ENCODE measurements at places on chromosomes 5 and 9.

GRCh38 chr9:124625087-124625486, 117.9 kb upstream of the NR5A1 start:
- no peak for DNase-seq

DNA sequence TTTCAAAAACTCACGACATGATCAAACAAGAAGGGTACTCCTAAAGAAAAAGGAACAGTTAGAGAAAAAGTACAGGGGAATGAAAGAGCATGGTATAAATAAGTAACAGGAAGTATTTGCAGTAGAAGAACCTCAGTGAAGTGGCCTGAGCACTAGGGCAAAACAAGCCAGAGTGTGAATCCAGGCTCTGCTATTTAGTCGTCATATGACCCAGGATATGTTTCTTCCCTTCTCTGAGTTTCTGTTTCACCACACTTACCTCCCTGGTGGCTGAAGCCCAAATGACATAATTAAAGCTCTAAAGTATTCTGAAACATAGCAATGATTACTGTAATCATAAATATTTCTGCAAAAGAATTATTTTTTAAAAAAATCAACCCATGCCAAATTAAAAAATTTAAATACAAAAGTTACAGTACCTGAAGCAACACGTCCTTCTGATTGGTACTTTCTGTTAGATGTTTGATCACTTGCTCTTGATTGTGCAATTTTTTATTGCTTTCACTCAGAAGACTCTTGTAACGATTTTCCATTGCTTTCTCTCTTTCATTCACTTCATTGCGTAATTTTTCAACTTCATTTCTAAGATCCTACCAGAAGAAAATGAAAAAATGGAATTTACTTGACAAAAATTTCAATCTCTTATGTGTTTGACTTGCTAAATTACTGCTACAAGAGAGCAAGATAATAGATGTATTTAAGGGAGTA, 88.9 kb downstream of the CDK5RAP2 start:
- no peak for DNase-seq

- no peak for DNase-seq
These were observed 80.4 kb upstream of the PRSS3 start for GRCh38 chr9:33714989-33715388.

GRCh38 chr9:18396102-18396728, 77.7 kb upstream of the ADAMTSL1 start:
- no peak for DNase-seq

DNA sequence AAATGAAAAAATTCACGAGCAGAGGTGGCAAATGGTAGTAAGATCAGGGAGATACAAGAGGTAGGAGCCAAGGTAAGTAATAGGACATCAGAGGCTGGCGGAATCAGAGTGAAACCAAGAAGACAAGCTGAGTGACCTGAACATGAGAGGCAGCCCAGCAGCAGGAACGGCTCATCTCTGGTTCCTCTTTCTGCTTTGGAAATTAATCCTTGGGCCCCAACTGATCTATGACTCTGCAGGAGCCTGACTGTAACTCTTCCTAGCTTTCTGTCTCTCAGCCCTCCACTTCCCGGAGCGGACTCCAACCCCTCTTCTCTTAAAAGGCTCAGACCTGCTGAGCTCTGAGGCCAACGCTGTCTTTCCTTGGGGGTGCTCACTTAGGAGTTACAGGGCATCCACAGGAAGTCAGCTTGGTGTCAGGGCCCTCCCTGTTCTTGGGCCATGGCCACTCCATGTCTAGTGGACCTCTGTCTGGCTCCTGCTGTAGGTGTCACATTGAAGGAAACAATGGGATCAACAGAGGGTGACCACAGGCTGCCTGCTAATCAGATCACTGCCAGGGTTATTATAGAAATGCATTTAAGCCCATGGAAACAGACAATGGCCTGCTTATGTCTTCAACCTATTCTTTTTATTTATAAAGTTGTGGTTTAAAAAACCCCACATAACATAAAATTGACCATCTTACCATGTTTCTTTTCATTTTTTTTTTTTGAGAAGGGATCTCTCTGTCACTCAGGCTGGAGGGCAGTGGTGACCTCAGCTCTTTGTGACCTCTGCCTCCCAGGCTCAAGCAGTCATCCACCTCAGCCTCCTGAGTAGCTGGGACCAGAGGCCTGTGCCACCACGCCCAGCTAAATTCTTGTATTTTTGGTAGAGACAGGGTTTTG, 22.5 kb upstream of the SHB start:
- no peak for DNase-seq

DNA sequence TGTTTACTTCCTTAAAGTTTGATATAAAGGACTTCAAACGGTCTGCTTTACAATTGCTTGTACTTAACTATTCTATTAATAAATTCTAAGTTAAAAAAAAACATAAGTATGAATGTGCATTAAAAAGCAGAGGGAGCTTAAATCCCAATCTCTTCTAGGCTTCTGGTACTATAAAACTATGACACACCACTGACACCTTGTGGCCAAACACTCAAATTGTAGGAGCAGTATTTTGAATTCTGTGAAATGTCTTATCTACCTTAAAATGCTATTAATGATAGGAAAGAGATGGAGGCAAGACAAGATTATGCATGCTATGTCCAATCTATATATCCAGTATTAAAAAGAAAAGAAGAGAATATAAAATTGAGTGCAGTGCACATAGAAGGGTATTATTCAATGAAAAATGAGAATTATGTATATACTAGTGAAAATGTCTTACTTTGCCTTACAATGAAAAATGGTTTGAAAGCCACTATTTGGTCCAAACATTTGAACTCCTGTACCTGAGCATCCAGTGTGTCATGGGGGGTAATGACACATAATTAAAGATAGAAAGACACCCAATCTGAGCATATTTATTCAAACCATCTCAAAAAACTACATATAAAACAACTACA, 87.6 kb downstream of the ERP44 start:
- no peak for DNase-seq

- no peak for DNase-seq
These were observed 350.5 kb upstream of the MEF2C start for GRCh38 chr5:89233462-89233861.

- DNase-seq, result no peak
These were observed 254.6 kb downstream of the EDIL3 start for GRCh38 chr5:84130006-84130580.

DNA sequence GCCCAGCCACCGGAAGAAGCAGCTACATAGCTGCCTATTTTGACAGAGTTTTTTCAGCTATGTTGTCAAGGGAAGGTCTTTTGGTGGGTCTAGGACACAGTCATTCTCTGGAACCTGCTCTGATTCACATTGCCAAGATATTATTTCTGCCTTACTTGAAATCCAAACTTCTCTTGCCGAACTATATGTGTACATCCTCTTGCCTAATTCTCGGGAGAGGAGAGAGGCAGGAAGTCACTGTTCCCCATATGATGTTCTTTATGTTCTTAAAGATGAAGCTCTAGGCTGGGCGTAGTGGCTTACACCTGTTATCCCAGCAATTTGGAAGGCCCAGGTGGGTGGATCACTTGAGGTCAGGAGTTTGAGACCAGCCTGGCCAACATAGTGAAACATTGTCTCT, 8.6 kb downstream of the TMEM252 start:
- no peak for DNase-seq

- DNase-seq, result no peak
These were observed 94.3 kb upstream of the OTULINL start for GRCh38 chr5:14486996-14487896.

DNA sequence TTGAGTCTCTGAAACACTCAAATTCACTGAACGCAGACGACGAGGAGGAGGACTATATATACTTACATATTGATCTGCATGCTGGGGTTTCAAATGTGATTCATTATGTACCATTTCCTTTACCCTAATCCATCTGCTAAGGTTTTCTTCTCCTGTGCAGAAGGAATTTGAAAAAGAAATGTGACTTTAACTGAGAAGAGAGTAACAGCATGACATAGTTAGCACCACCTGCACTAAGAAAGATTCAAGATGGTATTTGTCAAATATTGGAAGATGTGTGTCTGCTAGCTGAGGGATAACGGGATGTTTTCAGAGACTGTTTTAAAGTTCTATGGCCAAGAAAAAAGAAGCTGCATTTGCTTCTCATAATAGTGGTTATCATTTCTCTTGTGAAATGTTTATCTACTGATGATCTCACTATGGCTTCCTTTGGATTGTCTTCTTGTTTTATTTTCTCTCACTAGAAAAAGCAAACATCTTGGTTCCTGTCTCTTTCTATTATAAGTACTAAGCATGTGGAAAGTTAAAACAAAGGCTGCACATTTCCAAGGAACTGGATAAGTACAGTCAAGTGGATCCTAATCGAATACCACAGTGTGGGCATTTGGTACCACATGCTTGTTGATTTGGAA, 89.8 kb upstream of the TLE4 start:
- DNase-seq, result no peak

- no peak for DNase-seq
These were observed 181.4 kb downstream of the GAS1 start for GRCh38 chr9:86765746-86766430.

- DNase-seq, result no peak
These were observed 7.8 kb upstream of the LCN1 start for GRCh38 chr9:135513351-135513846.

GRCh38 chr5:147568710-147569406, 59.0 kb upstream of the DPYSL3 start:
- no peak for DNase-seq

GRCh38 chr5:68223904-68224303, 8.3 kb downstream of the PIK3R1 start:
- DNase-seq, result no peak

DNA sequence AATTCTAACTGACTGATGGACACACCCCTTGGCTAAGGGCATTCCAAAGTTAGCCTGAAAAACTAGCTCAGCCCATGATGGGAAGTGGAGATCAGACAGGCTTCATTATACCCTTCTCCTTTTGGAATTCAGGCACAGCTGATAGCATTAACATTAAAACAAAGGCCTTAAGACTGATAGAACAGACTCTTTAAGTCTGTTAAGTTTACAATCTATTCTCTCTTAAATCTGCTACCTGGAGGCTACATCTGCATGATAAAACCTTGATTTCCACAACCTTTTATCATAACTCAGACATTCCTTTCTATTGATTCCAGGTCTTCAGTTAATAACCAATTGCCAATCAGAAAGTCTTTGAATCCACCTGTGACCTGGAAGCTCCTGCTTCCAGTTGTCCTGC, 281.4 kb downstream of the TUSC1 start:
- no peak for DNase-seq

DNA sequence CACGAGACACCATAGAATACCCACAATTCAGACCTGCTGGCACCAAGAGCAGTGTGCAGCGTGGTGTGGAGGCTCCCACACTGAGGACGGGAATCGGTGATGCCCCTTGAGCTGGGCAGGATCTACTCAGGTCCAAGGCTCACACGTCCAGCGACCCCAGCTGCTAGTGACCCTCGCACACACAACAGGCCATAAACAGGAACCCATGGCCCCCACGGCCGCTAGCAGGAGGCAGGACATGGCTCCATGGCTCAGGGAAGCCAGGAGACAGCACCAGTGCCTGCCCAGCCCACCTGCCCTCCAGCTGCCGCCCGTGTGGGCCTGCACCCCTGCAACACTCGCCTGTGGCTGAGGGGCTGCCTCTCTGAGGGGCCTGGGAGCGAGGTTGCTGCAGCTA, 43.4 kb upstream of the SLC9A3 start:
- DNase-seq, result no peak

DNA sequence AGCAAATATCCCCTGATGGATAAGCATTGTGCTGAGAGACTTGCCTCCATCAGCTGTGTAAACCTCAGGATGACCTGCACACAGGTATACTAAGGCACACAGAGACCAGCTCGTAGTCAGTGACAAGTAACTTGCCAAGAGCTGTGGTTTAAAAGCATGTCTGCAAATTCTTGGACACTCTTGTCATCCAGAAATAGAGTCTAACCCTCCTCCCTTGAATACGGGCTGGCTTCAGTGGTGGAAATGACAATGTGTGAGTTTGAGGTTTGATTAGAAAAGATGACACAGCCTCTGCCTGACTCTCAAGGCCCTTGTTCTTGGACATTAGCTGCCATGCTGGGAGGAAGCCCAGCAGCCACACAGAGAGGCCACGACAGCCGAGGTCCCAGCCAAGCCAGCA, 114.4 kb downstream of the GADD45G start:
- DNase-seq, result no peak

DNA sequence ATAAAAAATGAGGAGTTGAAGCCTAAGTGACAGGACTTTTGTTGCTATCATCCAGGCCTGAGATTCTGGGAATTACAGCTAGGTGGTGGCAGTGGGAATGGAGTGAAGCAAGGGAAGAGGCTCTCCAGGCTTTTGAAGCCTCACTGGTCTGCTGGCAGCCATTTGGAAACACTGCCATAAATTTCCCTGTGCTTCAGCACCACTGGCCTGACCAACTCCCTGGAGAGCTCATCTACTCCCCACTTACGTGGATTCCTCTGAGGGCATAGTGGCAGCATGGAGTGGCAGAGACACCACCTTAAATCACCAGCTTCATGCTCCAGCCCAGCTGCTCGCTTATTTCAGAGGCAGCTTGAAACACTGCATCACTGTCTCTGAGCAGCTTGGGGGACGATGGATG, 518.2 kb downstream of the TLR4 start:
- DNase-seq, result no peak

- DNase-seq, result no peak
These were observed 2.8 kb downstream of the PDLIM7 start for GRCh38 chr5:177494346-177495195.

- DNase-seq, result no peak
These were observed 123.8 kb upstream of the LPCAT1 start for GRCh38 chr5:1647580-1647979.

- DNase-seq, result no peak
These were observed 29.9 kb downstream of the TUT7 start for GRCh38 chr9:86324308-86324707.

GRCh38 chr9:122835313-122835731, 6.9 kb upstream of the PDCL start:
- no peak for DNase-seq

DNA sequence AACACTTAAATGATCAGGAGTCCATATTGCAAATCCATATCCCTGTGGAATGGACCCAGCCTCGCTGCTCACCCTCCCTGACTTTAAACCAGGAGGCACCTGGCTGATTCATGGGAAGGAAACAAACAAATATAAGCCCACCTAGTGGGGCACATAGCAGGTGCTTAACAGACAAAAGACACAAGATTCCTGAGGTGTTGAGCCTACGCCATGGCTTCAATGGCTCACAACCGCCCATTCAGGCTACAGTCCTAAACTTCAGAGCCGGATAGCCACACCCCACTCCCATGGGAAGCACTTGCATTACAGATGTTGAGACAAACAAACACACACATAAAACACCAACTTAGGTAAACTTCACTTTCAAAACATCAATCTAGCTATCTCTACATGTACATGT, 359.9 kb downstream of the ICE1 start:
- DNase-seq, result no peak

DNA sequence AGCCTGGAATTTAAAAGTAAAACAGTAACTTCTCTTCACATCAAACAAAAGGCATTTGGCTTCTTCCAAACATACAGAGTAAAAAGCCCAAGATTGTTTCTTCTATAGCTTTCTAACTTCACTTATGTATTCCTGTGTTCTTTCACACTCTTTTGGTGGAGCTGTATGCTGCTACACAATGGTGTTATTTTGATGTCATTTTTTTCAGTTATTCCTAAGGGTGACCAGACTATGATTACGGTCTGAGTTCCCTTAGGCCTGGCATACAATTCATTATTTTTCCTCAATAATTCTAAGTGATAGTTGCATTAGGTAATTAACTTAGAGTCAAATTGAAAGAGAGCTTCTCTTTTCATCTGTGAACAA, 66.3 kb upstream of the IL7R start:
- no peak for DNase-seq

- DNase-seq, result no peak
These were observed 937.2 kb upstream of the TYRP1 start for GRCh38 chr9:11755951-11756350.
